HCEC 1CT (cell line): ENCODE measurements at places on chromosomes 5 and 9.

GRCh38 chr5:11298877-11299276 lies 537.8 kb upstream of the DAP start:
- no peak for DNase-seq

GRCh38 chr9:136587944-136588662 lies 42.3 kb upstream of the NOTCH1 start:
- DNase-seq, result no peak

- DNase-seq, result no peak
Measured at GRCh38 chr9:3035579-3036332, 191.9 kb upstream of the PUM3 start.

DNA sequence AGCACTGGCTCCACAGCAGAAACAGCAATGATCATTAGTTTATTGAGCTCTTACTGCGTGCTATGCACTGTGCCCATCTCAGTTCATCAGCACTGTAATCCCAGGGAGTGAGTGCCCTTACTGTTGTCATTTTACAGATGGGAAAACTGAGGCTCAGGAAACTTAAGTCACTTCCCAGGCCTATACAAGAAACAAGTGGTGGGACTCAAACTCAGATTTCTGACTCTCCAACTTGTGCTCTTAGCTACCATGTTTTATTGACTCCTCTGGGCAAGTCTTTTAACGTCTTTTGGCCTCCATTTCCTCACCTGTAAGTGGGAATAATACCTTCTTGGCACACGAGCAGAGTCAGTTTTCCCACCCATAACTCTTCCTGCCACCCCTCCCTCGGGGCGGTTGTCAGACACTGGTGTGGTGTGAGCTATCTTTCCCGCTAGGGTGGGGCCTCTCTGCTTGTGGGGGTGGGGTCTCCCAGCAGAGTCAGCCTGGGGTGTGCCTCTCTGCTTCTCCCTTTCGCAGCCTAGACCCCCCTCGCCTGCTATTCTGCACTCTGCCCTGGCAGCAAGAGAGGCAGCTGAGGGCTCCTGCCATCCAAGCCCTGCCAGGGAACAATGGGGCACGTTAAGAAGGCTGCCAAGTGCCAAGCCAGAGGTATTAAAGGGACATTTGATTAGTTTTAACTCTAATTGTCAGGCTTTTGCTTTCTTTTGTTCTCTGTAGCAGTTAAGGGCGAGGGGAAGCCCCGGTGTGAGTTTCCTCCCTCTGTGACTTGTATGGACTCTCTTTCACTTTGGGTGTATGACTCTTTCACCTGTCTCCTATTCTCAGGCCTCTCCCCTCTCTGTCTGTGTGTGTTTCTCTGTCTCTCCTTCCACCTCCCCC lies 12.1 kb downstream of the GALNT10 start:
- no peak for DNase-seq

- no peak for DNase-seq
Measured at GRCh38 chr5:18932081-18932480, 1055.9 kb downstream of the CDH18 start.

DNA sequence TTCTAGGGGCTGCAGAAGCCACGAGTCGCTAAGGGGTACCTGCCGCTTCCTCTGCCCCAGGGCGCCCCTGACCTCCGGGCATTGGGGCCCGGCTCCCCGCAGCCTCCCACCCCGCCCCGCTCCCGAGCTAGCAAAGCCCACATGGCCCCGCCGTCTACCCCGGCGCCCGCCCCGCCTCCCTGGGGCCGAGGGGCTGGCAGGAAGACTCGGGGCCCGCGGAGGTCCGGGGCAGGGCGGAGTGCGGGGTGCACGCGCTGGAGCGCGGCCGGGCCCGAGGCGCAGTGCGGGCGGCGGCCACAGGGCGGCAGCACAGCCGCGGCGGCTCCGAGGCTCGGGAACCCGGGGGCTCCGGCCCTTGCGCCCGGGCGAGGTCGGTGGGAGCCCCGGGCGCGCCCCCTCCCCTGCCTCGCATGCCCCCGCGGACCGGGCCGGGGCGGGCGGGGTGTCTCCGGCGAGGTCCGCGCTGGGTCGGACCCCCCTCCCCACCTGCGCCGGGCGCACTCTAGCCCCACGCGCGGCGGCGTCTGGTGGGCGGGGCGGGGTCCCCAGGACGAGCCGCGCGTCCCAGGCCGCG lies 6.7 kb downstream of the NRARP start:
- DNase-seq, result no peak

- DNase-seq, result no peak
Measured at GRCh38 chr5:96072138-96072790, 110.6 kb upstream of the ELL2 start.

DNA sequence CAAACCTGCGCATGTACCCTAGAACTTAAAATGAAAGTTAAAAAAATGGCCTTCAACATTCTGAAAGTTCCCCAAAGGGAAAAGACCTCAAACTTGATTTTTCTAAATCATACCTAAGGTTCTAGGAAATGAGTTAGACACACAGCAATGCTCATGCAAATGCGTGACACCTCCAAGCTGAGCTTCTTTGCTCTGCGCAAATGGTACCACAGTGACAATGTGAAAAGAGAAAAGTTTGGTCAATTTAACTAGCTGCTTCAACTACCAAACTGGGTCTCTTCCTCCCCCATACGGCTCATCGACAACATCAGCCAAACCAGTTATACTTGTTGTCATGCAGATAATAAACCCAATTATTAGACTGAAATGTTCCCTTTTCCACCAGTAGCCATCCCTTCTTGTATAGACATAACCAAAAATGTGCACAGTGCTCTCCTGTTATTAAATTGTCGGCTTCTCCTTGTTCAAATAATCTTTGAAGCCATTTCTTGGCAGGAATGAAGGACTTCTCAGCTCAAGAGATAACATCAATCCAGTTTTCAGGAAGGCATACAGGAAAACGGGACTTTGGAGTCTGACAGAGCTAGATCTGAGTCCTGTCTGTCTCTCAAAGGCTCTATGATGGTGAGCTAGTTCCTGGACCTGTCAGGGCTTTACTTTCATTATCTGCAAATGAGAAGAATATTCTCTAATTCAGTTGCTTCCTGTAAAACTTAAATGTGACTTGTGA lies 185.6 kb upstream of the NR3C1 start:
- DNase-seq, result no peak

DNA sequence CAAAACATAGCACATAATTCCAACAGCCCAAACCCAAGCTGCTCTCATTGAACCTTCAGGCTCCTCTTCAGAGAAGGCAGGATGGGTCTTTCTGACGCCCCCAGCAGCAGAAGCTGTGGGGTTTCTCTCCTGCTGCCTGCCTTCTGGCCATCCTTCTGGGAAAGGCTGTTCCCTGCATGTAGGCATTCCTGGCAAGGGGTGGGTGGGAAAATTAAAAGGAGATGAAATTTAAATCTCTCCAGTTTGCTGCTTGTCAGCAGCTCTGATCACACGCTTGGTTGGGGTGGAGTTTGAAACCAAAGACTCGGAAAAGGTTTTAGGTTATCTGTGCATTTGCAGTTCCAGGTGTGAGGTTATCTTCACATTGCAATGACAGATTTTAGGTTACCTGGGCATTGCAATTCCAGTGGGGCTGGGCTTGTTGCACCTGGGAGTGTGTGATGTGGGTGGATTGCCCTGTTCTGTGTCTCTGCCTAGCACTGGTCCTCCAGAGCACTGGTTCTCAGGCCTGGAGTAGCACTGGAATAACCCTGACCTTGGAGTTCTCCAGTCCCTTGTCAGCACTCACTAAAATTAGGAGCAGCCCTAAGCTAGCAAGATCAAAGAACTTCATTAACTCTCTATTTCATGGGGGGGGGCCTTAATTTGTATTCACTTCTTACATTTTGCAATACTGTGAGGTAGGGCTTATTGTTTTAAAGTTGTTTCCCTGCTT lies 109.7 kb downstream of the PDZD2 start:
- DNase-seq, result no peak

DNA sequence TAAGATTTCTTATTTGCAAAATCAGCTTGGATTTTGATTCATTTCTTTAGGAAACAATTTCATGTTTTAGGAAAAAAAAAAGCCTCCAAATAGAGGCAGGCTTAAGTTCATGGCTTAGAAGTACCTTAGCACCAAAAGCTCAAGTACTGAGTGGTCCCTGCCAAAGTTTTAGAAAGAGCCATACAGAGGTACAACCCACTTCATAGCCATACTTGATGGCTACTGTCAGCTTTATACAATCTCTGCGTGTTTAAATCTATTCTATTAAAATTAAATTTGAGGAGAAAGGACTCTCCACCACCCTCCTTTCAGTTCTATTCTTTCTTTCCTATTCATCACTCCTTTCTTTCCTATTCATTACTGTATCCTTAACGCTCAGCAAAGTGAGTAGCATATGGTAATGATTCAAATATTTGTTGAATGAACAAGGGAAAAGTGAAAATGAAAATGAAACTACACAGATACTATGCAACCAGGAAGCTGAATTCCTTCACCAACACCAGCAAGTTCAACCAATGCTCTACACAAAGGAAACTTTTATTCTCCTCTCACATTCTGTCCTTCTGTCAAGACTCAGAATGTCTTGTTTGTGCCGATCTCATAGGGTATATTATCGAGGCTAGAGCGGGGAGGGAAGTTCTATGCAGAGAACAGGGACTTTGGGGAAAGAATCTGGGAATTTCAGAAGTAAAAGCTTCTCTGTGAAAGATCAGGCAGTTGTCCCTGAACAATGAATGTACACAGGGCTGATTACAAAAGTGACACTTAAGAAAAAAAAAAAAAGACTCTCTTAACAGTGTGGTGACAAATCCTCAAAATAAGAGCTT lies 138.6 kb upstream of the SPEF2 start:
- DNase-seq, result peak; percentile 69

DNA sequence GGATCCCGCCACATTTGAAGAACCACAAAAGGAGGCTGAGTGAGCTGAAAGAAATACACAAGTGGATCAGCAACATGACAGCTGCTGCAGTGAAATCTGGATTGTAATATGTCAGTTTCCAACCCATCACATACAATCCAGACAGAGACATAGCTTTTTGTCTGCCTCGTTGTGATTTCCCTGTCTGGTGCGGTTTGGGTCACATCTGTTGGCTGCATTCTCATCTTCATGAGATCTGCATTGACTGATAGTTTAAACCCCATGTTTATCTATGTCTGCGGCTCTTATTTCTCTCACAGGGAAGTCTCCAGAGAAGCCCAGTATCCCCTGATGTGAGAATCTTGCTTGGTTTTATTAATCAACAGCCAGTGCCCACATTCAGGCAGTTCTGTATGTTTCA lies 403.1 kb upstream of the ZNF608 start:
- no peak for DNase-seq

GRCh38 chr5:122508623-122509022 lies 196.6 kb downstream of the SNCAIP start:
- no peak for DNase-seq
